ENCODE measurements at places on chromosomes 2 and 18.

DNA sequence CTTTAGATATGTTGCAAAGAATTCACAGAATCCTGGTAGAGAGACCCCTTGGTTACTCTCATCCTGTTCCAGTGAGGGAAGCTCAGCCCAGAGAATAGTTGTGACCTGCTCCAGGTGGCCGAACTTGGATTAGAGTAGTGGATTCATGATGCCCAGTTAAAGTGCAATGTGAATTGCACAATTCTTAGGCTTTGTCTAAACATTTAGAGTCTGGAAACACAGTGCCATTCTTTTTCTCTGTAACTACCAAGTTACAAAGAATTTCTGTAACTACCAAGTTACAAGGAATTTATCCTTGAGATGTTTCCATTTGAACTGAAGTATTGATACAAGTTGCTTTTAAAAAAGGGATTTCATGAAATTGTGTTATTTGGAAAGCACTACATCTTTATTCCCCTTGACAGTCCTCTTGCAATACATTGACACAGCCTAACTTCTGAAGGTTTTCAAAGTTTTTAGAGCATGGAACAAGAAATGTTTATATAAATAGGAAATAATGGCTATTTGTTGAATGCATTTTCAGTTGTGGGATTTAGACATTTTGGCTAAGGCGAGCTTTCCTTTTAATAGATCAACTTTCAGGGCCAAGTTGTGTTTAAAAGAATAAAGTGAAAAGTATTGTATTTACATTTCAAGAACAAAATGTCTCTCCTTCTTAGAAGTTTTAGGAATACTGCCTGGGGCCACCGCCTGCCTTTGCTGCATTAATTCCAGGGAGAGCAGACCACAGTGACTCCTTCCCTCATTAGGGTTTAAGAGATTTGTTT lies 315.0 kb downstream of the LPIN1 start:
- DNase-seq, result no peak

GRCh38 chr2:46827274-46828134 lies 88.1 kb downstream of the MCFD2 start:
- DNase-seq, result no peak

DNA sequence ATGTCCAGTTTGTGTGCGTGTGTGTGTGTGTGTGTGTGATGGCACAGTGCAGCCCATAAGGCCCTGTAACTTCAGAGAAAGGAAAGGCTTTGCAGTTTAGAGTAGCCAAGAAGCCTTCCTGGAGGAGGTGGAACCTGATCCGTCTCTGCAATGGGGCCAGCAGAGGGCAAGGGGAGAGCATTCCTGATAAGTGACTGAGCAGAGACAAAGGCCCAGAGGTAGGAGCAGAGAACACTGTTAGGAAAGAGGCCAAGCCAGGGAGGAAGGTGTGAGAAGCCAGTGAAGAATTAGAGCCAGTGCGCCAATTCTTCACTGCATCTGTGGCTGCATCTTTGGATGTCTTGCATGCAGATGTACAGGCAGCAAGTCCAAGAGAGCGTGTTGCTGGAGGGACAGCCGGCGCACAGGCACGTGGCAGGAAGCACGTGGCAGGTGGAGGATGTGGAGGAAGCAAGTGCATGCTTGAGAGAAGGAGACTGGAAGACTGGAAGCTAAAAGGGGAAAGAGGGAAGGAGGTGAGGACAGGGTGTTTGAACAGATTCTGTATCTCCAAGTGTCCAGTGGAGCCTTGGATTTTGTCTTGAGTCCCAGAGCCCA lies 196.3 kb downstream of the CTIF start:
- no peak for DNase-seq

DNA sequence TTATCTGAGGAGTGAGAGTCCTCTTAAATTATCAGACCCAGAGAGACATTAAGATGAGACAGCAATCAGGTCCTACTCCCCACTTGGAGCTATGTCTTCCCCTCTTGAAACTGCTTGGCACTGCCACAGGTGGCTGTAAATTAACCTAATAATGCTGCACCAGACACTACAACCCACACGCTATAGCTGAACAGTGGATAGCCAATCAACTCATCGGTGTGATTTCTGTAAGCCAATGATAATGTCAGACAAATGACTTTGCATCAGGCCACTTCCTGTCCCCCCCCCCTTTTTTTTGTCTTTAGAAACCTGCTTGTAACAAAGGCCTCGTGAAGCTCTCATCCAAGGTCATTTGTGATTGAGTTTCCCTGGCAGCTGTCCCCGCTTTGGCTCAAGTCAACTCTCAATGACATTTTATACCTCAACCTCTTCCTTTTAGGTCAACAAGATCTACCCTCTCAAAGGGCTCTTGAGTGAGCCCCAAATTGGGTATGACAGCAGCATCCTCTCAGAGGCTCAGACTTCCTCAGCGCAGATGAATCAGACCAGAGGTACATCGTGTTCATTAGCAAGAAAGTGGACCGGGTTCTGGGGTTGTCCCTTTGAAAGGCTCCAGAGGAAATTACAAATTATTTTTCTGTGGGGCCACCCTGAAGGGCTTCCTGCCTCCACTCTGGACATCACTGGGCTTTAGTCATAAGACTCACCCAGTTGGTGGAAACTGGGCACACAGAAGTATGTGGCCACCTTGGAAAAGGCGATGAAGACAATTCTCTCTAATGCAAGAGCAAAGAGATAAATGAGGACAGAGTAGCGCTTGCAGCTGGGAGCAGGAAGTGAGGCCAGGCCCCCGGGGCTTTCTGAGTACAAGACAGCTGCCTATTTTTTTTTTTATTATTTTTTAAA lies 73.6 kb downstream of the COPS8 start:
- no peak for DNase-seq

- no peak for DNase-seq
These were observed 261.0 kb upstream of the SIX3 start for GRCh38 chr2:44680424-44680971.

- DNase-seq, result no peak
These were observed 8.4 kb downstream of the PTPRM start for GRCh38 chr18:7575465-7576028.

GRCh38 chr2:20419007-20419576 lies 27.8 kb upstream of the RHOB start:
- no peak for DNase-seq
